ENCODE measurements at places on chromosomes 3 and 15. TPM values are rescaled to one million over a fixed set of nuclear protein-coding genes. Genes with fewer than 3 reads are reported as not detected.

Gene CSPG5
- 1.7 TPM for total RNA-seq

GRCh38 chr3:10892622-10893021 is 76.6 kb downstream of the SLC6A11 start:
- H3K36me3 ChIP-seq = no peaks in the 10 kb centered on the region
- no peak overlapping the region for H3K4me3 ChIP-seq
- H3K4me1 ChIP-seq = no peaks in the 10 kb centered on the region
- no peaks in the 10 kb centered on the region for H3K27me3 ChIP-seq
- DNase-seq = no peak

DNA sequence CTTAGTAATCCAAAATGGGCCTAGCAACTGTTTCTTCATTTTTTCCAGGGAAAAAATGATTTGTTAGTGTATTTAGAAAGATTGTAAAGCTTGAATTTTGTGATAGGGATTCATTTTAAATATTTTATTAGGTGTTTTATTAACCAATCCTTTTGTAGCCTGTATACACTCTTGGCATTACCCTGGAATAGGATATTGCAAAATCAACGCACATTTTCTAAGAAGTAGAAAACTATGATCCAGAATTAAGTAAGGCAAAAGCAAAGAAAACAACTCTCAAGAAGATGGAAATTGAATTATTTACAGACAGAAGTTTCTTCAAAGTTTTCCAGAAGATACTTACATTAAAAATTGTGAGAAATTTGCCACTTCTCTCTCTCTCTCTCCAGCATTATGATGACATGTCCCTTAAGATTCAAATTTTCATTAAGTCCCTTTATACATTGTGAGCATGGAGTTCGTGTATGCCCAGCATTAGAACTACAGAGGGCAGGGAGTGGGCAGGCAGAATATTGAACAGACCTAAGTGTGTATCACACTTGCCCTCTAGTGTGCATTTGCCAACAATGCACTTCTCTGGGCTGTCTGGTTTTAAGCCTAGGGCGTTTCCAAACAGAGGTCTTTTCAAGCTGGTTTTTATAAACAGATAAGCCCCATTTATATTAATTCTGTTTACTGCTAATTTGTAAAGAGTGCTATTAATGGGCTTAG is 28.5 kb upstream of the CMSS1 start:
- no peak for DNase-seq
- peaks cover 15% of the 10 kb centered on the region for H3K4me1 ChIP-seq
- no peak overlapping the region for H3K27ac ChIP-seq
- H3K27me3 ChIP-seq = no peaks in the 10 kb centered on the region

DNA sequence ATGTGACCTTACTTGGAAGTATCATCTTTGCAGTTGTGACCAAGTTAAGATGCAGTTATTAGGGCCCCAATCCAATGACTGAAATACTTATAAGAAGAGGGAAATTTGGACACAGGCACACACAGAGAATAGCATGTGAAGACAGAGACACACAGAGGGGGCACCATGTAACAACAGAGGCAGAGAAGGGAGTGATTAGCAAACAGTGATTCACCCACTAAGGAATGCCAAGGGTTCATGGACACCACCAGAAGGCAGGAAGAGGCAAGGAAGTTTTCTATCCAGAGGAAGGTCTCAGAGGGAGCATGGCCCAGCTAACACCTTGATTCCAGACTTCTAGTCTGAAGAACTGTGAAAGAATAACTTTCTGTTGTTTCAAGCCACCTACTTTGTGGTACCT is 25.0 kb downstream of the SIDT1 start:
- no peak overlapping the region for H3K4me3 ChIP-seq
- H3K36me3 ChIP-seq = no peaks in the 10 kb centered on the region
- no peak for DNase-seq
- H3K4me1 ChIP-seq = no peaks in the 10 kb centered on the region

Measured in sigmoid colon (tissue), 7 donors.